ENCODE measurements at places on chromosomes 4 and X.
A peak's percentile ranks its signal among the peaks of the same experiment; 100 is the strongest.

DNA sequence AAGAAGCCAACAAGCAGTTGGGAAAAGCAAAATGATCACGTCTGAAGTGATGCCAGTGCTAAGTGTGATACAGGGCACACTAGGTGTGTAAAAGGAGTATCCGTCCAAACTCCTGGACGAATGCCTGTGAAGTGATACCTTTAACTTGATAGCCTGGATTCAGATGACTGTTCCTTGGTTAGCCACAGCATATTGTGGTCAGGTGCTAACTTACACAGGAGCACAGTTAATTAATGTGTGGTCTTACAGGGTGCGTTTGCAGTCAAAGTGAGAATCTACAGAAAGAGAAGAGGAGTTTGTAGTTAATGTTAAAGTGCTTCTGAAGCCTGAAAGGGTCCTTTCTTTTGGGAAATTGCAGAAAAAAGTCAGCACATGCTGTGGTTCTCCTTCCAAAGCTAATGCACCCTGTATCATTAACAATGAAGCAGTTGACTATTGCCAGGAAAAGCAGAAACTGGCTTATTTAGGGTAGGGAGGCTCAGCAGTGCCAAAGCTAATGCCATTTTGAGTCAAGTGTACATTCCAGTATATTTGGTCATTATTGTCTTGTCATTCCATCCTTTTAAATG lies 61.1 kb downstream of the DCLK2 start:
- no peak for DNase-seq

DNA sequence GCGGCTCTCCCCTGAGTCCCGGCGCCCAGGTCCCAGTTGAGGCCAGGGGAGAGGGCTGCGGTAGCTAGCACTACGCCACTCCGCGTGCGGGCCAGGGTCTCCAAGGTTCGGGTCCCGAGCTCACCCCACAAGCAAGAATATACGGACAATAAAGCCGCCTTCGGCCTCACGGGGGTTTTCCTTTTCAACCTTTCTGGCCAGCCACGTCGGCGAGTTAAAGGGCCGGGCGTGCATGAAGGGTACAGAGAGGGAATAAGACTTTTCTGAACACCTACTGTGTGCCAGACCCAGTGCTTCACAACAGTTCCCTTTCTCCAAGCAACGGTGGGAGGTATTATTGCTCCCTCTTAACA lies 138.5 kb upstream of the ZIC3 start:
- DNase-seq = no peak

GRCh38 chr4:23613782-23614181 lies 276.1 kb downstream of the PPARGC1A start:
- no peak for DNase-seq

GRCh38 chr4:147824884-147825283 lies 93.0 kb downstream of the ARHGAP10 start:
- DNase-seq = no peak

DNA sequence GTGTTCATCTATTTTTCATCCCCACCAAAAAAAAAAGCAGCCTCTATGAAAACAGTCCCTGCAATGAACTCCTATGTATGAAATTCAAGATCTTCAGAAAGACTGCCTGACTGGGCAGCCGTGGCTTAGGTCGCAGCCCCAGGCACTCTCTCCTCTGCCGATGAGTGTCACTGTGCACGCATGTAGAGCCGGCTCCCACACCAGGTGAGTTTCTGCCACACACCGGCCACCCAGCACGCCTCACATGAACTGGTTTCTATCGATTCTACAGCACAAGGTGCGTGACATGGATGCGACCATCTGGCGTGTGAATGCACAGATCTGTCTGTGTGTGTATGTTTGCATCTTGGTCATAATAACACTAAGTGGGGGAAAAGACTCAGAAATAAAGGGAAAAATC lies 140.4 kb downstream of the AFAP1 start:
- no peak for DNase-seq

DNA sequence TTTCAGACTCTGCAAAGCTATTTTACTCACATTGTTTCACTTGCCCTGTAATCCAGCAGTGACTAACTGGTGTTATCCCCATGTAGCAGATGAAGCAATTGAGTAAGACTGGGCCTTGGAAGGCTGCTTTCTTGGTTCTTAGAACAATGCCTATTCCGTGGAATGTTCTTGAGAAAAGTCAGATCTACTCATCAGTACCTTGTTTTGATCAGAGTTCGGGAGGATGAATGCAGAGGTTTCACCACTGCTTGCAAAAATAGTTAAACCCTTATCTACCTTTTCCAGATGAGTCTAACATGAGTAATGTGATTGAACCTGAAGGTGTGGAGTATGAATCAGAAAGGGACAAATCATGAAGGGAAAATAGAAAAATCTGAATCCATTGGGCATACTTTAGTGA lies 1.8 kb downstream of the MAOB start:
- no peak for DNase-seq

DNA sequence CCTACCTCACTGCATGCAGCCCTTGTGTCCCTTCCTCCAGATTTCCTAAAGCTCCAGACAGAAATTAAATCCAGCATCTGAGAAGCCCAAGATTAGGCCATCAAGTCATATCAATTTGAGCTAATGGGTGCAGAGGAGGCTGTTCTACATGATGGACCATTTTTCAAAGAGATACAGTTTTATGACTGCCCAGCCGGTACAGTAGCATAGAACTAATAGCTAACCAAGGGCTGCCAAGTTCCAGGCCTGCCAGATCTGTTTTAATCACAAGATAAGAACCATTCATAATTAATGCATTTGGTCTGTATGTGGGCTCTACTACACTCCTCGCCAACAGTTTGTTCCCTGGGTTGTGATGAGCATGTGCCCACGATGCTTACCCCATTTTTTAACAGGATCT lies 73.9 kb upstream of the PLAC1 start:
- DNase-seq = no peak

GRCh38 chrX:153551135-153551534 lies 33.7 kb downstream of the ATP2B3 start:
- no peak for DNase-seq

- no peak for DNase-seq
Observed at GRCh38 chrX:131739823-131740222, 195.9 kb downstream of the OR13H1 start.

DNA sequence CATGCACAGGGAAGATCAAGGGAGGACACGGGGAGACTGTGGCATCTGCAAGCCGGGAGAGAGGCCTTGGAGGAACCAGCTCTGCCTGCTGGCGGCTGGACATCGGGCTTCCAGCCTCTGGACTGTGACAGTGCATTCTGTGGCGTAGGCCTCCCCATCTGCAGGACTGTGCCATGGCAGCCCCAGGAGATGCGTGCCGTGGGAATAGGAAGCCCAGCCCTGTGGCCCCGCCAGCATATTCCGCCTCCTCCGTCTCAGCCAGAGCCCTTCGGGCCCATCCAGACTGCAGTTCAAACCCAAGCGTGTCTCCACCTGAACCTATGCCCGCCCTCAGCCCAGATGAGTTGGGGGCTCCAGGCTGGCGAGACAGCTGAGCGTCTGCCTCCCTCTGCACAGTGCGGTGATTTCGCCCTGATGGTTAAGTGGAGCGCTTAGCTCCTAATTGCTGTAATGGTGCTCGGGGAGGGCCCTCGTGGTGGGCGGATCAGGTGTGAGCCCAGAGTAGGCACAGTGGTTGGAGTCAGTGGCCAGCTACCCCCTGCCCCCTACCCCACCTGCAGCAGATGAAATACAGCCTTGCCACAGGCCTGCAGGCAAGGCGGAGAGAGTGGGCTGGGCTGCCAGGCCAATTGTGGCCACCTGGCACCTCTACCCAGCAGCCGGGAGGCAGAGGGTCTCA lies 133.9 kb downstream of the HMX1 start:
- no peak for DNase-seq

DNA sequence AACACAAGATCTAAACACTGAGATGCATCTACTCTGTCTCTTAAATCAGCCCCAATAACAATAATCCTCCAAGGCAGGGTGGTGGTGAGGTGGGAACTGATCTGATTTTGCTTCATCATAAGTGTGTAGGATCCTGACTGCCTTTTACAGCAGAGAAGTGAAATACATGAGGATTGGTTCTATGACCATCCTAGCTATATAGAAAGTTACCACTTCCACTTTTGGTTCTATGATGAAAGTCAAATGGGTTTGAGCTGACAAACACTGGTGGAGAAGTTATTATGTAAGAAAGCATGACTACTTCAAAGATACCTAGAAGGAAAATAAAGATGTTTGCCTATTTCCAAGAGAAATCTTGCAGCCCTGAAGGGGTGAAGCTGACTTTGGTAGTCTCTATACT lies 181.6 kb downstream of the NKX6-1 start:
- no peak for DNase-seq

GRCh38 chr4:101421386-101421785 lies 74.1 kb upstream of the PPP3CA start:
- DNase-seq = no peak

GRCh38 chrX:133676344-133677122 lies 261.2 kb upstream of the GPC4 start:
- peak; percentile 84 for DNase-seq

DNA sequence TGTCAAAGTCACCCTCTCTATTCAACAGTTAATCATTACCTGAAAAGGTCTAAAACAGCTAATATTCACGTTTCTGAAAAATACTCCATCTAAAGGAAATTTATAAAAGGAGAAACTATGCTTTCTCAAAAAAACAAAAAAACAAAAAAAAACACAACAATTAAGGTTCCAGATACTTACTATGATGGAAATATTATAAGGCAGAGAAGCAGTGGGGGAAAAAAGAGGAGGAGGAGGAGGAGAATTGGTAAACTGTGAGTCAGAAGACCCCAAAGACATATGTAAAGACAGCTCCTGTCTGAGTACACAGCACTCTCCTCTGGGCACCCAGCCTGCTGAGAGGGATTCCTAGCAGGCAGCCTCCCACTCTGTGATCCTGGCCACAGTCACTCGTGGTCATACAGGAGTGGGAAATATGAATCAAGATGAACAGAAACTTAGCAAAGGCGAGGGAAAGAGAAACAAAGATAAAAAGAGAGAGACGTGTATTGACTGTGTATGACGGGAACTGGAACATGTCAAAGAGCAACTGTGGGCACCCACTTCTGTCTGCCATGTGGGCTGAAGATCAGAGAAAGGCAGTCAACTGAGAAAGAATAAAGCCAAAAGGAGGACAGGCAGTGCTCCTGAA lies 12.5 kb downstream of the KLHL15 start:
- no peak for DNase-seq

DNA sequence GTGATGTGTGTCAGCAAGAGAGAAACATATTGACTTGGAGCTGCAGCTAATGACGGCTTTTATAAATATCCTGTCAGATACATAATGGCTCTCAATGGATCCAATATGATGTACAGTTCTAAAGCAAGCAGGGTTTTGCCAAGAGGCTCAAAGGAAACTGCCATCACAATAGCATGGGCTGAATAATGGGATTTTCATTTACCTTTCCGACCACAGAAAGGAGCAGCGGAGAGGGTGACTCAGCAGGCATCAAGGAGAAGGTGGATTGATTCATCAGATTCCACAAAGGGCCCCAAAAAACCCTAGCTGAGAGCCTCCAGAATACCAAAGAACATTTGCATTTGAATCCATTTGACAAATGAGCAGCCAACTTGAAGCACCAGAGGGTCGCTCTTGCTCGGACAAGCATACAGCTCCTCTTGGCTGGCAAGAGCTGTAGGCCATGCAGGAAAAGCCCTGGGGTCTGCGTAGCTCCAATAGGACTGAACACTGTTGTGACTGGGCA lies 355.7 kb upstream of the NOCT start:
- DNase-seq = no peak

GRCh38 chrX:6021316-6022091 lies 207.2 kb downstream of the NLGN4X start:
- peak; percentile 8 for DNase-seq

Measured in NCI-H187 treated with DMSO at 0.1 percent for 48 hours (cell line).